ENCODE measurements at places on chromosomes 5 and 9.

- DNase-seq = no peak
Measured at GRCh38 chr5:14115323-14115895, 27.7 kb upstream of the TRIO start.

DNA sequence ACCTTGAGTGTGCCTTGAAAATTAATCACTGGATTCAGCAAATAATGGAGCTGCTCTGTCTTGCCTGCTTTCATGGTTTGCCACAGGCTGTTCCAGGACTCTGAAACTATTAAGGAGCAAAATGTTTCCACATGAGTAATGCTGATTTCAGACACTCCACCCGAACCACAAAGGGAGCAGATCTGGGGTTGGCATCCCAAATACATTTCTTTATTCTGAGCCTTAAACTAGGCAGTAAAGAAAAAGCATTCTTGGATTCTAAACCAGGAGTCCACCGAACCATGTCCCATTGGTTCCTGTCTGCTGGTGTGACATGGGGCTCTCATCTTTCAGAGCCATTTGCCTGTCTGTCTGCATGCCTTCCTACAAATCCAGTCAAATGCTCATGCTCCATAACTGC is 10.1 kb upstream of the C1QTNF3 start:
- DNase-seq = no peak

GRCh38 chr5:139379626-139380449 is 3.3 kb downstream of the SLC23A1 start:
- DNase-seq = no peak

GRCh38 chr5:90050103-90050502 is 359.5 kb downstream of the CETN3 start:
- DNase-seq = no peak
